ENCODE measurements at places on chromosomes 12 and 14.
A peak's percentile ranks its signal among the peaks of the same experiment; 100 is the strongest.

GRCh38 chr12:92769124-92769901 lies 66.5 kb downstream of the PLEKHG7 start:
- DNase-seq = no peak

DNA sequence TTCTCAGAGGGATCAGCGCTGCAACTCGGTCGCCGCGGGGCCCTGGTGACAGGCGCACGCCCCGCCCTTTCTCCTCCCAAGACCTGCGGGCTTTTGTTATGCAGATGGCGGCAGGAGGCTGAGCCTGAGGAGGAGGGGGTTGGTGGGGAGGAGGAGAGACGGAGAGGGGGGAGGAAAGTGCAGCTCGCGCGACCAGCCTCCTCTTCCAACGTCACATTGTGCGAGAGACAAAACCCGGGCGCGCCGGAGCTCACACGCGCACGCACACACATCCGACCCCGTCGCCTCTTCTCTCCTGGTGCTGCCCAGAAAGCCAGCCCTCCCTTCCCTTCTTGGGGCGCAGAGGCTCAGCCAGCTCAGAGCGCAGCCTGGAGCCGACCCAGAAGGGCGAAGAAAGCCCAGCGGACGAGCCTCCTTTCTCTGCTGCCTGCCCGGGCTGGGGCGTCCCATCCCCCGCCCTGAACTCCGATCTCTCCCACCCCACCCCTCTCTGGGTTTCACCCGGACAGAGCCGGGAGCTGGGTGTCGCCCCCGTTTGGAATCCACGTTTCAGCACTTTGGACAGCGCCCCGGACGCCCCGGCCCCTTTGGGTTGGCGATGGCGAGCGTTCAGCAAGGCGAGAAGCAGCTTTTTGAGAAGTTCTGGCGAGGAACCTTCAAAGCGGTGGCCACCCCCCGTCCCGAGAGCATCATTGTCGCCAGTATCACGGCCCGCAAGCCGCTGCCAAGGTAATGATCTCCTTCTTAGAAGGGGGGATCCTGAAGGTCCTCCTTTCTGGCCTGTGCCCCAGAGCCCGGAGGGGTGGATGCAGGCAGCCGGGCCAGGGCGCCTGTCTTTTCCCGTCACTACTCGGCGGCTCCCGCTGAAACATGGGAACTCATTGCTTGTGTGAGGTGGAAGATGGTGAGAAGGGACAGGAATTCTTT lies at the start of gene SRRM4:
Gene SRRM4, plus strand, starts transcription at position 257 of the 927 bp plus-strand sequence. Its CDS starts 342 bp downstream, at position 599.
- peak; percentile 94 for DNase-seq

GRCh38 chr12:124760560-124760959 lies 103.1 kb downstream of the SCARB1 start:
- no peak for DNase-seq

- no peak for DNase-seq
Measured at GRCh38 chr14:49988080-49988990, 95.5 kb downstream of the ARF6 start.

DNA sequence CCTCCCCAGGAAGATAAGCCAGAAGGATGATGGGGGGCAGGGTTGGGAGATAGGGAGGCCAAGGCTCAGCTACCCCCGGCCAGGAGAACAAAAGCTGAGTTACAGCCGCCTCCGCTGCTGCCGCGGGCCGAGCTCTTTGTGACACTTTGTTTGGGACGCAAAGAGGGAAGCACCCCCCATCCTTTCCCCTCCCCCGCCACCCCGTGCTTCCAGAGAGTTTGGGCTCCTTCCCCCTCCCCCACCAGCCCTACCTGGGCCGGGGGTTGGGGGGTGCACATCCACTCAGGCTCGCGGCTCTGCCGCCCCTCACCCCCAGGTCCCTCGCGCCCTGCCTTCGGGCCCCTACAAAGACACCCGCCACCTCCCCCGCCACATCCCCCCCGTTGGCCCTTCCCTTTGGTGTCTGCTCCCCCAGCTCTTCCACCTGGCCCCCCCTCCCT lies 799 bp downstream of the ZNF219 start:
- no peak for DNase-seq

- no peak for DNase-seq
Measured at GRCh38 chr12:117347588-117347987, 13.8 kb downstream of the NOS1 start.

DNA sequence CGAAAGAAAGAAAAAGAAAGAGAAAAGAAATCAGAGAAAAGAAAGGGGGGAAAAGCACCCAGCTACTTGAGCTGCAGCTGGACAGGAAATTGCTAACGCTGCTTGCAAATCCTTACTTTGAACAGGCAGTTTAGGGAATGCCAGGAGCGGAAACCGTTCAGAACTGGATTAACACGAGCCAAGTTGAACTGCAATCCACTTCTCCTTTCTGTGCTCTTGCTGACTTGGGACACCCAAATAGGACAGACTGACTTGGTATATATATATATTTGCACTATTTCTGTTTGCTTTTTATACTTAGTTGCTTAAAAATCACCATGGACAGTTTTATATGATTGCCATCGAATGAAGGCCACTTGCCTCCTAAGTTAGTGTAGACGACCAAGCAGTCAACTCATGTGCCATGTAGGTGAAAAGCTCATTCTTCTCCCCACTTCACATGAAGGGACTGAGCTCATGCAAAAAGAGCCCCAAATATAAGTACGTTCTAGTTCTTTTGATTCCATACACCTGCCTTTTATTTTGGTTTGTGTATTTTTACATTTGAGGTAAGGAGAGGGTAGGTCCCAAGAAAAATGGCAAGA lies 5.5 kb downstream of the DUSP6 start:
- DNase-seq = no peak

DNA sequence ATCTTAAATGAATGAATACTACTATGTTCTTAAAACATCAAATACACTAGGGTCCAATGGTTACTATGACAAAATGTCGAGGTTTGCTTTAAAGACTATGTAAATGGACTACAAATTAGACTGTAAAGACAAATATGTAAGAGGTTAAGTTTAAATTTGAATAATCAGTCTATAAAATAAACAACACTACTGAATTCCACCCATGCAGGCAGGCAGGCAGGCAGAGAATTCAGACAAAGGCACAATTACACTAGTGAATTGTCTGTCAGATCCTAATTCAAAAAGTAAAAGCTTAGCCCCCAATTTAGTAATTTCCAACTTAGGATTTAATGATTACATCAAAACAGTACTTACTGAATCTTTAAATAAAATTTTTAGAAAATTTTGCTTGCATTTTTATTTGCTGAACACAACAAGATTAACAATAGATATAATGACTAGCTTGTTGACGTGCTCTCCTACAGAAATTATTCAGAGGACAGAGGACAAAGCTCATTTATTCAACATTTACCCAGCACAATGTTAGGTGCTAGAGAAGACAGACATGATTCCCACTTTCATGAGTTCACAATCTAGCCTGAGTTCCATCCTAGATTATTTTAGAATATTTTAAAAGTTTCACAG lies 97.4 kb downstream of the CDK17 start:
- no peak for DNase-seq

GRCh38 chr12:116060764-116061163 lies 216.7 kb downstream of the MED13L start:
- no peak for DNase-seq

GRCh38 chr12:107598906-107599305 lies 86.7 kb upstream of the PWP1 start:
- DNase-seq = no peak

- no peak for DNase-seq
Measured at GRCh38 chr14:87540339-87540738, 452.6 kb downstream of the GALC start.

DNA sequence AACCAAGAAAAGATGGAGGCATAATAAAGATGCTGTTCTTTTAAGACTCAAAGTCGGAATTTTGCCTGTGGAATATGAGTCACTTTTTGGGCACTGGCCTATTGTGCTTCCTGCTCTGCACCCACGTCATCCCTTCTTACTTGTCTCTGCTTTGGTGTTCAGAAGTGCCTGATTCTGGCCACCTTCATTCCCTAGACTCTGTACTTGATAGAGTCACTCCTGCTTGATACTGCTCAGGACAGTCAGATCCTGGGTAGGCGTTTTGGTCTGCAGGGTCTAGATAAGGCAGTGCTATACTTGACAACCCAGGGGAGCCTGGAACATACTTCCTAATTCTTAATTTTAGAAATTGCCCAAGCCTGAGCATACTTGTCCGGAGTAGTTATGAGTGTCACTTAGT lies 1.9 kb downstream of the LRRK2 start:
- no peak for DNase-seq

GRCh38 chr12:119176267-119177055 lies 2.3 kb upstream of the HSPB8 start:
- peak; percentile 71 for DNase-seq

DNA sequence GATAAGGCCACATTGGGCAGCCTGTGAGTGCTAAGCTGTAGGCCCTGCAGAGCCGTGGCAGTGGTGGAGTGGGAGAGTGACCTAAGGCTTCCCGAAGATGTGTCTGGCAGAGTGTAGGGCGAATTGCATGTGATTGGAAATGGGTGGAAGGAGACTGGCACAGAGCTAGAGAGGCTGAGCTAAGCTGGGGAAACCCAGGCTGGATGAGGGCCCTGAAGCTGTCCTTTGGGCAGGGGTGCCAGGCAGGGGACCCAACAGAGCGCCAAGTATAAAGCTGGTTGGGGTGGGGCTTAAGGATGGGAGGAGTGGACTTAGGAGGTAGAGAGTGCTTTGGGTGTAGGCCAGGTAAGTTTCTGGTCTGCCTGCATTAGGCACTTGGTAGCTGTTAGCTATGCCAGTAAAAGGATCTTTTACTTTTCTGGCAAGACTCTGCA lies 47.9 kb downstream of the WDR20 start:
- DNase-seq = no peak

DNA sequence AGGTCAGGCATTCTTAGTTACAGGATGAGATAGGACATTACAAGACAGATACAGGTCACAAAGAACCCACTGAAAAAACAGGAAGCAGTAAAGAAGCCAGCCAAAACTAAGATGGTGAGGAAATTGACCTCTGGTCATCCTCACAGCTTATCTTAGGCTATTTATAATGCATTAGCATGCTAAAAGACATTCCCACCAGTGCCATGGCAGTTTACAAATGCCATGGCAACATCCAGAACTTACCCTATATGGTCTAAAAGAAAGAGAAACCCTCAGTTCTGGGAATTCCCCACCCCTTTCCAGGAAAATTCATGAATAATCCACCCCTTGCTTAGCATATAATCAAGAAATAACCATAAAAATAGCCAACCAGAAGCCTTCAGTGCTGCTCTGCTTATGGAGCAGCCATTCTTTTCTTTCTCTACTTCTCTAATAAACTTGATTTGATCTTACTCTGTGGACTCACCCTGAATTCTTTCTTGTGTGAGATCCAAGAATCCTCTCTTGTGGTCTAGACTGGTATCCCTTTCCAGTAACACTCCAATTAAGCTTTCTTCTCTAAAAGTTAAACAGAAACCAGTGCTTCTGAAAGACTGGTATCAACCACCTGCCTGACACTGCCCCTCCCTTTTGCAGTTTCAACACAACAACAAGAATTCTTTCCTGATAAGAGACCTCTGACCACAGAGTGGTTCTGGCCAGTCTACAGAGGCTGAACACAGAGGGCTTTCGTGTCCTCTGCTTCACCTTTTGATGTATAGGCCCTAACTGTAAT lies 86.9 kb downstream of the BCAT1 start:
- DNase-seq = no peak

- no peak for DNase-seq
Measured at GRCh38 chr12:42284157-42284556, 41.7 kb downstream of the ZCRB1 start.

GRCh38 chr12:90499795-90500194 lies 455.2 kb downstream of the CCER1 start:
- DNase-seq = no peak

DNA sequence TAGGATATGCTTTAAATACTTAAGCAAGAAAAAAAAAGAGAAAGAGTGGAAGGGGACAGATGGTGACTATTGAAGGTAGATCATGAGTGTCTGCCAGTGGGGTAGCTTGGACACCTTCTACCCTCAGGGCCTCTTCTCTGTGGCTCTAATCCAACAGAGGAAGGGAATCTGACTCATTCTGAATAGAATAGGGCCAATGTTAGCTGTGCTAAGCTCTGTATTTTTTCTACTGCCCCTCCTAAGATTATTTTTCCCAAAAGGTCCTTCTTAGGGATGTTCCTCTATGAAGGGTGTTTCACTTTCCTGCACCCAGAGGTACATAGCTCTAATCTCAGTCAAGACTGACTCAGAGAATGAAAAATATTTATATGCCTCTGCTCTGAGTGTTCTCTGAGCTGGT lies 25.6 kb downstream of the UNC79 start:
- no peak for DNase-seq

GRCh38 chr14:71852181-71852580 lies 80.0 kb upstream of the RGS6 start:
- DNase-seq = no peak

- no peak for DNase-seq
Measured at GRCh38 chr12:6840330-6840729, 395 bp upstream of the GNB3 start.

GRCh38 chr14:33899723-33900341 lies 51.0 kb downstream of the EGLN3 start:
- DNase-seq = no peak

DNA sequence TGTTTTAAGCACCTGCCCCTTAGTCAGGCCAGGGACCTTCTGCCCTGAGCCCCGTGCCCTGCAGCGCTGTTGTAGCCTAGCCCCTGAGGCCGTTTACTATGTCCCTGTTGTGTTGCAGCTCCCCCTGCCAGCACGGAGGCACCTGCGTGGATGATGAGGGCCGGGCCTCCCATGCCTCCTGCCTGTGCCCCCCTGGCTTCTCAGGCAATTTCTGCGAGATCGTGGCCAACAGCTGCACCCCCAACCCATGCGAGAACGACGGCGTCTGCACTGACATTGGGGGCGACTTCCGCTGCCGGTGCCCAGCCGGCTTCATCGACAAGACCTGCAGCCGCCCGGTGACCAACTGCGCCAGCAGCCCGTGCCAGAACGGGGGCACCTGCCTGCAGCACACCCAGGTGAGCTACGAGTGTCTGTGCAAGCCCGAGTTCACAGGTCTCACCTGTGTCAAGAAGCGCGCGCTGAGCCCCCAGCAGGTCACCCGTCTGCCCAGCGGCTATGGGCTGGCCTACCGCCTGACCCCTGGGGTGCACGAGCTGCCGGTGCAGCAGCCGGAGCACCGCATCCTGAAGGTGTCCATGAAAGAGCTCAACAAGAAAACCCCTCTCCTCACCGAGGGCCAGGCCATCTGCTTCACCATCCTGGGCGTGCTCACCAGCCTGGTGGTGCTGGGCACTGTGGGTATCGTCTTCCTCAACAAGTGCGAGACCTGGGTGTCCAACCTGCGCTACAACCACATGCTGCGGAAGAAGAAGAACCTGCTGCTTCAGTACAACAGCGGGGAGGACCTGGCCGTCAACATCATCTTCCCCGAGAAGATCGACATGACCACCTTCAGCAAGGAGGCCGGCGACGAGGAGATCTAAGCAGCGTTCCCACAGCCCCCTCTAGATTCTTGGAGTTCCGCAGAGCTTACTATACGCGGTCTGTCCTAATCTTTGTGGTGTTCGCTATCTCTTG lies 7.6 kb downstream of the DLK1 start:
- no peak for DNase-seq

GRCh38 chr12:116598311-116599284 lies 39.4 kb downstream of the MAP1LC3B2 start:
- no peak for DNase-seq

GRCh38 chr12:73424484-73424883 lies 1113.2 kb upstream of the ATXN7L3B start:
- DNase-seq = no peak

All from NCI-H510A (cell line).